ENCODE measurements at places on chromosomes 3 and 15.

GRCh38 chr15:88284318-88284998 lies 27.9 kb upstream of the NTRK3 start:
- no peak for DNase-seq

DNA sequence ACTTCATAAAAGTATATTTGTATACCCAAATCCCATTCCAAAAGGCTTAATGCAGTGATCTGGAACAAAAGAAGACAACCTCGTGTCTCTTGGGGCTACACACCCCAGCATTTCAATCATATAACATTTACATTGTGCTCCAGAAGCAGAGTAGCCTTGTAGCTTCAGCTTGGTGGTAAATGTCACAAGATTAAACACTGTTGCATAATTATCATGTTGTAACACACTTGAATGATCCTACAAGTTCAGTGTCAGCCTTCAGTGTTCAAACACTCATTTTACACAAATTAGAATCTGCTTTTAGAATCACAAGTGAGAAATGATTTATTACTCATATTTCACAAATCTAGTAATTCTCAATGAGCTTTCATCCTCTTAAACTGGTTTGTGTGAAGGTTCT lies 122.6 kb downstream of the CNTN3 start:
- no peak for DNase-seq

DNA sequence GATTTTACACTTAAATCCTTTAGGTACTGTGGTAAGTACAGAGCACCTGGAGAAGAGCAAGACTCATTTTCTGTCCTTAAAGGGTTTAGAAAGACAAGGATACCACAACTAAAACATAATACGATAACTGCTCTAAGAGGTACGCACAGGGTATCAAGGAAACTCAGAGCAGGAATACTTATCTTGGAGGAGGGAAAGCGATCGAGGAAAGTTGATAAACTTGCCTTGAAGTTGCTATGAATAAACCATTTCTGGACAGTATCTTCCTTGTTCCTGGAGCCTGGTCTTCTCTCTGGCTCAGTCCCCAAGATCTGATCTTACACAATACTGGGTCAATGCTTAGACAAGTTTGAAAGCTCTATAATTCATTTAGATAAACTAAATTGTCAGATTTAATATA lies 17.6 kb upstream of the GATM start:
- DNase-seq = no peak

- DNase-seq = no peak
Measured at GRCh38 chr3:194364652-194365434, 4.7 kb downstream of the LRRC15 start.

DNA sequence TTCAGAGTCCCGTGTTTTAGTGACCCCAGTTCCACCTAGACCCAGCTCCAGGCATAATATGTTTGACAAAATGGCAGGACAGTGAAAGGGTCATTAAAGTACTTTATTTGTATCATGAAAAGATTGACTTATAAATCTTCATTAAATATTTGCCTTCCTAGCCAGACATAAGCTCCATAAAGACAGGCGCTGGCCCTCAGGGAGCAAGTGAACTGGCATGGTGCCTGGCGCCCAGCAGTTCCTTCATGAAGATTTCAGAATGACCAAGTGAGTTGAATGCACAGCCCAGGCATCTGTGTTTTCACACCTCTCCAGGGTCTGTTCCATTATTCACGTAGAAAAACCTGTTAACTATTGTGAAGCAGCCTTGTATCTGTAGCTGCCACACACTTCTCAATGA lies 166.2 kb downstream of the GAP43 start:
- DNase-seq = no peak

- peak; percentile 19 for DNase-seq
Measured at GRCh38 chr3:63043631-63044030, 168.4 kb upstream of the CADPS start.

DNA sequence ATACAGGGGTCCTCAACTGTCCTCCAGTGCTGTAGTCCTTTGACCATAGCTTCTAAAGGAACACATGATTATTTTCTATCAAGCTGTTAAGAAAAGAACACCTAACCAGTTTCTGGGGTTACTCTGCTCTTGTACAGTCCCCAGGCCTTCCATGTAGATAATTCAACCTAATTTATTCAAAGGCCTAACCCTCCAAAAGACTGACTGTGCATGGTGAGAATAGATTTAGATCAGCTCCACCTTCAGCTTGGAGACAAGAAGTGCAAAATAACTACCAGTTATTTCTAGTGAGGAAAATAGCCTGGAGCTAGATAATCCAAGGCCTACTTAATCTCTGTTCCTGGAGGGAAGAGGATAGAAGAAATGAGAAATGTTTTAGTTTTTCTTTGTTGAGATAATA lies 87.9 kb downstream of the GMNC start:
- no peak for DNase-seq

DNA sequence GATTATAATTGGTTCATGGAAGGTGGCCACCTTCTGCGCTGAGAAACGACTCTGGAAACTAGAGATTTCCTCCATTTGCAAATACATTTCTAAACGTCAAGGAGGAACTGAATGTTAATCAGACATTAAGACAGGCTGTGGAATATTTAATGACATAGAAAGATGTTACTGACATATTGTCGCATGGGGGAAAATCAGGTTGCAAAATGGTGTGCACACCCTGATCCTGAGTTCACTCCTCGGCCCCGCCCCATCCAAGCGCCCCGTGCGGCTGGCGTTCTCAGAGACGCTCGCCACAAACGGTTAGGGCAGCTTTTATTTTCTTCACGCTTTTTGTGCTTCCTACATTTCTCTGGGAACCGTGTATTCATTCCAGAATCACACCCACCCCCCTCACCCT lies 10.7 kb downstream of the H1-8 start:
- DNase-seq = no peak

All from RKO (cell line).